ENCODE measurements at places on chromosomes 3 and 15.

- DNase-seq = no peak
Observed at GRCh38 chr3:143330296-143330868, 210.8 kb downstream of the CHST2 start.

GRCh38 chr15:100095541-100096247 is 246.1 kb downstream of the ADAMTS17 start:
- DNase-seq = no peak

DNA sequence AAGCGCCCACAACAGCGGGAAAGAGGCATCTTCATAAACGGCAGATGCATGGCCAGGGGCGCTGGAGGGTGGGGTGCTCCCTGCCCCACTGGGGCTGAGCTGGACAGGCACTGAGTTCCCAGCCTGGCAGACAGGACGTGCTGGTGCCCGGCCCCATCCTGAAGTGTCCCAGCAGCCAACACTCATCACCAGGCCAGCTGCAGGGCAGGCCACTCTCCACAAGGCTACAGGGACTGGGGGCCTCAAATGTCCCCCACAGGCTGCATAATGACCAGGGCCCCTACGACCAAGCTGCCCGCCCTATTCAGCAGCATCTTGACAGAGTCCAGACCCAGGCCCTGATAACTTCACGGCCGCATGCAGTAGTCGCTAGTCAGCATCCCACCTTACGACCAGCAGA is 124.1 kb upstream of the IQSEC1 start:
- DNase-seq = no peak

DNA sequence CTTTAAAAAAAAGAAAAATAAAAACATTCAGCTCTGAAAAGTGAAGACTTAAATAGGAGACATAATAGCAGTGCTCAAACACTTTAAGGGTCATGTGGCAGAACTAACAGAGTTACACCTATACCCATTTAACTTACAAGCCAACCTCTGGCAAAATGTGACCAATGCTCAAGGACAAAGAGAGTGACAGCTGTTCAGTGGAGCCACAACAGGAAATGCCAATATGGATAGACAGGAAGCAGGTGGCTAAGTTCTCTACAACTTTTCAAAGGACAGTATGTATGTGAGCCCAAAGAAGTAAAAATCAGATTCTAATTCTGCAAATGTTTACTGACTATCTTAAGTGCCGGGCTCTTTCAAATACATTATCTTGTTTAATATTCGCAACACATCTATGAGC is 3.4 kb downstream of the TMCC1 start:
- no peak for DNase-seq

DNA sequence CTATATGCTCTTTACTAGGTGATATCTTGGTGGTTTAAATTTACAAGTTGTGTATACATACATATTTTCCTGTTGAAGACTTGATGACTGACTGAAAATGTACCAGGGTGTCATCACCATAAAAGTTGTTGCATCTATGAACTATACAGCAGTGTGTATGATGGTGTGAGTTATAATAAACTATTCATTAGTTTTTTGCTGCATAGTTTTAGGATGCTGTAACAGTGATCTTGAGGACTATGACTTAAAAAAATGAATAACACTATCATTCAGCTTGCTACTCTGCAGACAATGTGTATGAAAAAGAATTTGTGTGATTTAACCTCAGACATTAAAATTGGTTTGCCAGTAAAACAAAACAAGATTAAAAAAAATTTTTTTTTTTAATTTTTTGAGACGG is 49.0 kb downstream of the UBE2E2 start:
- DNase-seq = peak; percentile 49

Data from EH (cell line).